ENCODE measurements at places on chromosomes 5 and 9. TPM values are rescaled to one million over a fixed set of nuclear protein-coding genes. Genes with fewer than 3 reads are reported as not detected.
A peak's percentile ranks its signal among the peaks of the same experiment; 100 is the strongest.

- no peaks in the 10 kb centered on the region for H3K27me3 ChIP-seq
- H3K4me3 ChIP-seq, result no peak overlapping the region
- no peaks in the 10 kb centered on the region for H3K36me3 ChIP-seq
- no peak for DNase-seq
- H3K27ac ChIP-seq, result no peak overlapping the region
These were observed 575.8 kb downstream of the TLE1 start for GRCh38 chr9:81113453-81114124.

DNA sequence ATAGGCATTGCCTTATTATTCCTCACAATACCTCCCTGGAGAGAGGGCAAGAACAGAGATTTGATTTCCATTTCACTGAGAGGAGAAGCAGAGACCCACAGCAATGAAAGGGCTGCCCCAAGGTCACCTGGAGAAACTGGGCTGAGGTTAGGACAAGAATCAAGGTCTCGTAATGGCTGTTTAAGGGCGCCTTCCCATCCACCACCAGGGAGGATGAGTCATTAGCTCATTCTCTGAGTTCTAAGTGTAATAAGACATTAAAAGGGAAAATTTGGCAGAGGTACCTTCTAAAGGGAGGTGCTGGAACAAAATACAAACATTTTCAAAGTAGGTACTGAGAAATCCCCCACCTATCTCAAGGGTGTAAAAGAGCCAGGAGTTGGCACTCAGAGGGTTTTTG is 52.6 kb upstream of the TCERG1 start:
- H3K27me3 ChIP-seq, result no peaks in the 10 kb centered on the region
- no peaks in the 10 kb centered on the region for H3K36me3 ChIP-seq
- no peaks in the 10 kb centered on the region for H3K4me1 ChIP-seq
- DNase-seq, result no peak
- no peak overlapping the region for H3K27ac ChIP-seq
- no peak overlapping the region for H3K4me3 ChIP-seq

- H3K36me3 ChIP-seq, result no peaks in the 10 kb centered on the region
- DNase-seq, result no peak
- peaks cover 12% of the 10 kb centered on the region for H3K4me1 ChIP-seq
- peaks cover 26% of the 10 kb centered on the region for H3K27me3 ChIP-seq
These were observed 17.3 kb upstream of the SPTLC1 start for GRCh38 chr9:92132501-92132900.

GRCh38 chr9:84744195-84744594 is 74.7 kb downstream of the NTRK2 start:
- no peak for DNase-seq
- no peaks in the 10 kb centered on the region for H3K36me3 ChIP-seq

DNA sequence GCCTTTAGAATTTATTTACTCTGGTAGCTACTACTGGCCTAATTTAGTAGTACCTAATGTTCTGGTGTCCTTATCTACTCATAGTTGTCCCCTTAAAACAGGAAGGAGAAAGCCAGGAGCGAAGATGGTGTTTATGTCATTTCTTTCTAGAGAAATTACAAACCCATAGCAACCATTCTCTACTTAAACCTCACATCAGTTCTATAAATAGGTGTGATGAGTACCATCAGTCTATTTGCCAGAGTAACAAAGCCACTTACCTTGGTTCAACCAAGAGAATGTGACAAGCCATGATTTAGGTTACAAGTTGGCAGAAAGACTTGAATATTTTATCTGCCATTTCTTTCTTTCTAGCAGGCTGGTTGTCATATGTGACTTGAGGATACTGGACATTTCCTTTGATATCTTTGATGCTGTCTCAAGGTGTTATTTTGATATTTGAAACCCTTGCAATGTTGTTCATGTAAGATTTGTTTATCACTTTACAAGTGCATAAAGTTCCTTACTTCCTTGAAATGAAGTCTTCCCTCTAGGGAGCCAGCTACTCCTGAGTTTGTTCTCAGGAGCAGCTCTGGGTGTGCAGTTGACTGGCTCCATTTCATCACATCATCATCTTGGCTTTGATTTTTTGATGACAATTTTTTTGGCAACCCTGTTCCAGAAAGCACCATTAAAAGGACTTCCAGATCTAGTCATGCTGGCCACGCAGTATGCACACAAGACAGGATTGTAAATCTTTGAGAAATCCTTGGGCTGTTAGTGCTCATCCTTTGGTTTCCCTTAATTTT is 286.8 kb downstream of the ARHGAP26 start:
- DNase-seq, result no peak
- peaks cover 33% of the 10 kb centered on the region for H3K4me1 ChIP-seq
- H3K4me3 ChIP-seq, result no peak overlapping the region
- H3K27me3 ChIP-seq, result no peaks in the 10 kb centered on the region
- no peak overlapping the region for H3K27ac ChIP-seq

DNA sequence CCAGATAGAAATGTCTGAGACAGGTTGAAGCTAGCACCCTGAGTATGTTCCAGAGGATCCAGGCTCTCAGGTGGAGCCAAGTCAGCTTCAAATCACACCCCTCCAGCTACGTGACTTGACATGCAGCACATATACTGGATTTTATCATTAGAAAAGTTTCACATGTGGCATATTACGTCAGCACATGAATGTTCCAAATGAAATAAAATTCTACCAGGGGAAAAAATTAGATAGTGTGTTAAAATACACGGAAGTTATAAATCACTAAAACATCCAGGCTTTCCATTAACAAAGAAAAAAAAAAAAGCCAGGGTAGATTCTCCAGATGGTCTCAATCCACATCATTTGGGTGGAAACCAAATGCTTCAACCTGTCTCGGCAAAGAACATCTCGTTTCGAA is 251.6 kb downstream of the MPDZ start:
- no peak overlapping the region for H3K27ac ChIP-seq
- H3K27me3 ChIP-seq, result no peaks in the 10 kb centered on the region
- H3K4me3 ChIP-seq, result no peak overlapping the region
- H3K4me1 ChIP-seq, result no peaks in the 10 kb centered on the region
- DNase-seq, result peak; percentile 47

ADAMTS2 gene
- 4.1 TPM for total RNA-seq

GPR150 gene
- total RNA-seq, result 0.89 TPM

PLCXD3 gene
- total RNA-seq, result 2.2 TPM

PRLR gene
- total RNA-seq, result 4.5 TPM

RFK gene
- 36.7 TPM for total RNA-seq

SHOC1 gene
- total RNA-seq, result not detected
